Transverse colon (tissue), 4 donors: ENCODE measurements at places on chromosomes 11 and 22. TPM values are rescaled to one million over a fixed set of nuclear protein-coding genes. Genes with fewer than 3 reads are reported as not detected.

Gene OR52I1
- total RNA-seq = not detected

Gene OSM
- not detected for total RNA-seq

Gene FHIP1B
- total RNA-seq = 204 TPM

Gene GAB4
- not detected for total RNA-seq

Gene SLC5A1
- total RNA-seq = 134 TPM

Gene EIF4G2
- 357 TPM for total RNA-seq

Gene RAB36
- total RNA-seq = 1.1 TPM

DNA sequence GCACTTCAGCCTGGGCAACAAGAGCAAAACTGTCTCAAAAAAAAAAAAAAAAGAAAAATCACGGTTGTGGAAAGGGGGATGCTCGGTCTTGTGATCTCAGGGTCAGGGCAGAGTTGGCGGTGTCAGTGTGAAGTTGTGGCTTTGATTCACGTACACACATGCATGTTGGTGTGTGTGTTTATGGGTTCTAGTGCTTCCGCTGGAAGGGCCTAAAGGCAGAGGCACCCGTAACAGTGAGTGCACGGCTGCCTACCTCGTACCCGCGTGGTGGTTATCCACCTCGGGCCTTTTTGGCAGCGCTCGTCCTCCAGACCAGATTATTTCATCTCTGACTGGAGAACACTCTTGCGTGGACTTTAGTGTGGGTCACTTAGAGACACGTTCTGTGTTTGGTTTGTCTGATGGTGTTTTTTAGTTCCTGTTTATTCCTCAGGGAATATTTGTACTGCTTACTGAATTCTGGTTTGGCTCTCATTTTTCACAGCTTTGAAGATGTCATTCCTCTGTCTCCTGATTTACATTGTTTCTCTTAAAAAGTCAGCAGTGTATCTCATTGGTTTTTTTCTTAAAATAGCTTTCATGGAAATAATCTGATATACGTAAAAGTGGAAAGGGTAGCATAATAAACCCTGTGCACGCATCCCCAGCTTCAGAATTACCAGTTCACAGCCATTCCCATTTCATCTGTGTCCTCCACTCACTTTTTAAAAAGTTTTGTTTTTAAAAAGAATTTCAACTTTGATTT, 15.6 kb downstream of the ZBED4 start:
- no peak for DNase-seq

GRCh38 chr11:19970944-19971343, 189.3 kb downstream of the DBX1 start:
- no peak for DNase-seq

GRCh38 chr11:122179961-122180834, 64.2 kb upstream of the BLID start:
- no peak for DNase-seq

GRCh38 chr11:123653827-123654565, 428 bp downstream of the SCN3B start:
- DNase-seq = peak; percentile 25

GRCh38 chr22:27571463-27572277, 229.9 kb downstream of the MN1 start:
- no peak for DNase-seq
